ENCODE measurements at places on chromosomes 7 and 10.

GRCh38 chr7:79934727-79935126 is 199.9 kb upstream of the GNAI1 start:
- no peak for DNase-seq

DNA sequence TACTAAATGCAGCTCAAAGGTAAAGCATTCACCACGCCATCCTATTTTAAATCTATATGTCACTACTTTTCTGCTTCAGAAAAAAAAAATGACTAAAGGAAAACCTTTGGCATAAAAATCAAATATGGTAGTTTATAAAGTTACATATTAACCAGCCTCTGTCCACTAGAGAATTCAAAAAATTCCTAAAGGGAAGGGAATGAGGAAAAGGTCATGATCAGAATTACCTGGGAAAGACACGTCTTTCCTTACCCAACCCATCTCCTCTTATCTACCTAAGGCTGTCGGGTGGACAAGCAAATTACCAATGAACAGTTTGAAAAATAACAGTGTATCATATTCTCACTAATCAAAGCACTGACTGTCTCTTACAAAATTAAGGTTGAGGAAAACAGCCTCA is 100.7 kb upstream of the TMEM106B start:
- no peak for DNase-seq

GRCh38 chr7:30136743-30137485 is 2.1 kb downstream of the MTURN start:
- DNase-seq: no peak

GRCh38 chr10:11949152-11949551 is 93.5 kb downstream of the UPF2 start:
- DNase-seq: no peak

DNA sequence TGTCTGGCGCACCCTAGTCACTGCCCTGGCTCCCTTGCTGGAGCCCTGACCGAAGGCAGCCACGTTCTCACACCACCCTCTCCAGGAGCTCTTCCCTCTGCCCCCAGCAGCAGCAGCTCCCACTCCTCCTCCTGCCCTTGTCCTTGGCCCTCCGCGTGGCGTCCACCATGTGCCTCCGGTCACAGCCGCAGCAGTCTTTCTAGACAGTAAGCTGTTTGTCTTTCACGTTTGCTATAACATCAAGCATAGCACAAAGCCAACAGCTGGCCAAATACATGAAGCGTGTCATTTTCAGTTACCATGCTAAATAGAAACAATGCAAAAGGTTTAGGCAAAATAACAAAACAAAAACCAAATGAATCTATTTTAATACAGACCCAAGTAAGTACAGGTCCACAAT is 3.3 kb downstream of the PITRM1 start:
- no peak for DNase-seq

GRCh38 chr10:6737080-6737641 is 157.1 kb upstream of the PRKCQ start:
- no peak for DNase-seq

Data from BJ (cell line).